ENCODE measurements at places on chromosomes 2 and 18.

GRCh38 chr2:7517088-7517487 lies 599.9 kb downstream of the RNF144A start:
- DNase-seq, result peak; percentile 72

- DNase-seq, result no peak
These were observed 78.5 kb downstream of the PTPN4 start for GRCh38 chr2:119838179-119838578.

DNA sequence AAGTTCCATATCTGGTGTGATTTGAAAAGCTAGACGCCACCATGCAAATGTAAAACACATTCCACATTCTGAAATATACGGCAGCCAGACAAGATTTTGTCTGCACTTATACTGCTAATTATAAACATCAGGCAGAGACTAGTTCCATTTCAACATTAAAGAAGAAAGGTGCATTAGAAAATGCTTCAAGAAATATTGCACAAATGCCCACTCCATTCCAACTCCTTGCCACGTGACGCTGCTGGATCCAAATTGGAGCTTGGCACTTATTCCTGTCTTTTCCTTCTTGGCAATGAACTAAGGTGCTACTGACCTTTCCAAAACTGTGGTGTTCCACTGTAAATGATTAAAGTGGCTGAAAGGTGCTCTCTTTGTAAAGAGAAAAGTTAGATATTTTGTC lies 6.3 kb downstream of the COL6A3 start:
- no peak for DNase-seq

DNA sequence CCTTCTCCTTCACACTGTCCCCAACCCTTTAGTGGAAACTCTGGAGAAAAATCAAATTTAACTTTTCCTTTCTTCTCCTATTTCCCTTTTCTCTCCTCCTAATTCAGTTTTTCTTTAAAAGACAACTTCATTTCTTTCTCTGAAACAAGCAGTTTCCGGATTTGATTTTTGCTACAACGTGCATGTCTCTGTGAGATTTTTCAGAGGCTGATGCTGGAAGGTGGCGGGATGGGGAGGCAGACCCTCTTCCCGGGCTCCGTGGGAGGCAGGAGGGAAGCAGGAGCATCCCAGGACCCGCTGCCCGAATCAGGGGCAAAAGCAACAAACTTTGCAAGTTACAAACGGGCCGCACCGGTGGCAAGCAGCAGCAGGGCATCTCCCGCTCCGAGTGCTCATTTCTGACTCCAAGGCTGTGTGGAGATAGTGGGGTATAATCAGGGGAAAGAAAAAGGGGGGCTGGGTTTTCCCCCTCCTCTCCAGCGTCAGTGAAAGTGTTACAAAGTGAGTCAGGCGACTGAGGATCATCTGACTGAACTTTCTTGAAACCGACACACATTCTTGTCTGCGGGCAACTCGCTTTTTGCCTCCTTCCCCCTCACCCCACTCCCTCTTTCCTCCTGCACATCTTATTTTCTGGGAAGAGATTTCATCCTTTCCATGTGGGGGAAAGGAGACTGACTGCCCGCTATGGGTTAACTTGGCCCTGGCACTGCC lies 6.4 kb downstream of the ZEB2 start:
- DNase-seq, result no peak

DNA sequence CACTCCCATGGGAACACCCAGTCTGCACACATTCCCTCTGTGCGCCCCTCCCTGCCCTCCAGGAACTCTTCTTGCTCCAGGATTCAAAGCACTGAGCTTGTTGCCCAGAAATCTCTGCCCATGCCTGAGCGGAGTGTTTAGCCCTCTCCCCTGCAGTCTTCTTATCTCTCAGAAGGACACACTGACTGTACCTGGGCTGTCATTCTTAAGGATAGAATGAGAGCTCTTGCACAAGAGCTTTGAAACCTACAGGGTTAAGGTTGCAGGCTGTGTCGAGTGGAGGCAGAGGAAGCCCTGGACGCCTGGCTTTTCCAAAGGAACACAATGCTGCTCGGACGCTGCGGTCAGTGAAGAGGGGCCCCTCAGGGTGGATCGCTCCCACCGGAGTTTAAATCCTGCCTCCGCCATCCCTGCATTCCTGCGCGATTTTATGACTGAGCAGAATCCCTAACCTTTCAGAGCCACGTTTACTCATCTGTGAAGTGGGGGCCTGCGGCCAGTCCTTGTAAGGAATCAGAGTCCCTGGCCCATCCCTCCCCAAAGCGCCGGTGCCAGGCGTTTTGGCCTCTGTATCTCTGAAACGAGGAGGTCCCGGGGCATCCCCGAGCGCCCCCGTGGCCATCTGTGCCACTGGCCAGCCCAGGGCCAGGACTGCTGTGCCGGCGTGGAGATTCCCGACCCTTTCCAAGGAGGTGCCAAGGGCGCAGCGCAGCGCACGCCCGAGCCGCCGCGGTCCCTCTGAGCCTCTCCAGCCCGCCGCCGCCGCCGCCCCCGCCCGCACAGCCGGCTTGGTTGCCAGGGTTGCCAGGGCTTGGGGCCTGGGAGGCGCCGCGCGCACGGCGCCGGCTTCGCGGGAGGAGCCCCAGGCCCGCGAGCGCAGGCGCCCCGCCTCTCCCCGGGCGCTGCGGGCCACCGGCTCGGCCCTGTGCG lies 58.9 kb downstream of the FAM168B start:
- DNase-seq, result no peak

All from activated CD8-positive, alpha-beta memory T cell treated with anti-CD3 and anti-CD28 coated beads, Interleukin-2, amount 10 ng/mL, durations not matched to agents 7 days and 5 days (primary cell).